ENCODE measurements at places on chromosomes 4 and X.

DNA sequence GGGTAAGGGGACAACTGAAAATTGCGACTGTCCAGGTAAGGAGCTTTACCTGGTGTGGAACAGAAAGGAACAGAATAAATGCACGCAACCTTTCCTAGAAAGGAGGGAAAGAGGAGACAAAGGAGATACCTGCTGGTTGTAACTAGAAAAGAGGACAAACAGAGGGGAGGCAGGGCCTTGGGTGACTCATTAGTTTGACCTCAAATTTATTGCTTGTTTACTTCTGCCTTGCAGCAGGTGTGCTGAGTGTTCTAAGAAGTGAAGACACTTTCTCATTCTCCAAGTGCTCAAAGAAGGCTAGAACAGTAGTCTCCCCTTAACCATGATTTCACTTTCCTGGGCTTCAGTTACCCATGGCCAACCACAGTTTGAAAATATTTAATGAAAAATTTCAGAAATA lies 123.1 kb upstream of the BOD1L1 start:
- no peak for DNase-seq

DNA sequence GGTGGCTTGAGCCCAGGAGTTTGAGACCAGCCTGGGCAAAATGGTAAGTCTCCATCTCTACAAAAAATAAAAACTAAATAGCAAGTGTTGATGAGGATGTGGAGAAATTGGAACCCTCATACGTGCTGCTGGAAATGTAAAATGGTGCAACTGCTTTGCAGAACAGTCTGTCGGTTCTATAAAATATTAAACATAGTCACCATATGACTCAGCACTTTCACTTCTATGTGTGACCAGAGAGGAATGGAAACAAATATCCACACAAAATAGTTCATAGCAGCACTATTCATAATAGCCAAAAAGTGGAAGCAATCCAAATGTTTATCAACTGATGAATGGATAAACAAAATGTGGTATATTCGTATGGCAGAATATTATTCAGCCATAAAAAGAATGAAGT lies 60.8 kb upstream of the FMR1 start:
- DNase-seq: no peak

- no peak for DNase-seq
Measured at GRCh38 chr4:100694467-100694866, 176.6 kb upstream of the EMCN start.

- no peak for DNase-seq
Measured at GRCh38 chr4:30929649-30930048, 209.5 kb downstream of the PCDH7 start.

DNA sequence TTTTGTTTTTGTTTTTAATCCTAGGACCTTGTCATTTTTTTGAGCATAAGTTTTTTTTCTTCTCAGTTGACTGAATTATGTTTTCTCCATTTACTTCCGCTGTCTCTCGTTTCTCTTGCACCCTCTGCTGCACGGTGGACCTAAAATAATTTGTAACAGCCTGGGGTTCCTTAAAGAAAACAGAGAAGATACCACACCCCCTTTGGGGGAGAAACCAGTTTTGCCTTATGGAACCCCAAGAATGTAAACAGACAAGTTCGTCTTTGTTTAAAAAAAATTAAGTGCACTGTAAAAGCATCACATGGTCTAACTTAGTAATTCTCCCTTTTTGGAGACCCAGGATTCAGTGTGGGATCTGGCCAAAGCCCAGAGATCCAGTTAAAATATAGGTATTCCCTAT lies 32.8 kb upstream of the MAGEA4 start:
- DNase-seq: no peak

- DNase-seq: no peak
Measured at GRCh38 chr4:104848597-104849225, 298.0 kb upstream of the TET2 start.

DNA sequence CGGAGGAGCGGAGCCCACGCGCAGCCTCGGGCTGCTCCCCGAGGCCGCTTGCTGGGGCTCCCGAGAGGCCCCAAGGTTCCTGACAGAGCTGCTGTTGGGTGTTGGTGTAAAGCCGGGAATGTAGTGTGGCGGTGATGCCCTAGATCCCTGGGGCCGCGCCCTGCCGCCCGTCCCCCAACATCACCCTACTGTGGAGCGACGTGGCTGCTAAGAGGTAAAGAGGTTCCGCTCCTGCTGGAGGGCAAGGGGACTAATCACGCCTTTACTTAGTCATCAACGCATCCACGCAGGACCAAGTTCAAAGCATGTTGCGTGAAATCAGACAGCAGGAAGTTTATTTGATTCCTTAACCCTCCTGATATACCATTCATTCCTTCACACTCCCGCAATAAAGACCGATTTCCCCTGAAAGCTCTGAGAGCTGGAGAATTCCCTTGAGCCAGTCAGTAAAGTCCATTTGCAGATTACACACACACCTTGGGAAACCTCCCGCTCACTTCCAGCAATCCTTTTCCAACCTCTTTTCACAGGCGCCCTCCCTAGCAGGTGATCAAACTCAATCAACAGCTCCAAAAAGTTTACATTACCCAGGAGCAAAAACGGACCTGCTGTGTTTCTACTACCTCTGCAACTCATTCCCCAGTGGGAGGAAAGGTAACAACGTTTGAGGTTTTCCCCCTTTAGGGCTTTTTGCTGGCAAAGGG lies 579 bp upstream of the GABRA2 start:
- DNase-seq: no peak

DNA sequence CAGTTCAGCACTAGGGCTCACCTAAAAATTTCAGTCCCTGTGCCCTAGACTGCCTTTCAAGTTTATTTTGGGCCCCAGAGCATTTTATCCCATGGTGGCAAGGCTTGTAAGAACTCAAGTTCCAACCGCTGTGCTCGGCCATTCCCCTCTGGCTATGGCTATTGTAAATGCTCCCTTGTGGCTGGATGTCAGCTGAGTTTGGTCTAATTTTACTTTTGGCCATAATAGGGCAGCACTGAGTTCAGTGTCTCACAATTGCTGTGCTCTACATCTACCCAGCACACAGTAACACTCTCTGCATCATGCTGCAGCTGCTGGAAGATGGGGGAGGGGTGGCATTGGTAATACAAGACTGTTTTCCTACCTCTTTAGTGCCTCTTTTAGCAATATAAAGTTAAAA lies 210.8 kb upstream of the IRS4 start:
- no peak for DNase-seq

- DNase-seq: no peak
Measured at GRCh38 chr4:105807496-105807895, 87.8 kb upstream of the NPNT start.

Data from NCI-H1436 (cell line).